ENCODE measurements at places on chromosomes 16 and 17.

DNA sequence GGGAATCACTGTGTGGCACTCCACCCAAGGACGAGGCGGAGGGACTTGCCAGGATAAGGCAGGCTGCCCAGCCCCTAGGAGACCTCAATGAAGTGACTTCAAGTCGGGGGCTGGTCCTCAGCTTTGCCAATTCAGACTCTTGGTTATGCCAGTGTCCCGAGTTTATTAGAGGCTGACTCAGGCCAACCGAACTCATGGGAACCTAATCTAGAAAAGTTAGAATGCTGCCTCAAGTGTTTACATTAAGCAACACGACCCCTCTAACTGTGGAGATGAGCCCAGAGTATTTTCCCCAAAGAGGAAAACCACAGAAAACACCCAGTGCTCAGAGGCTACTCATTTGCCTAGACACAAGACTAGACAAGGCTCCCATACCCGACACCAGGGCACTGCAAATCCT lies 1.1 kb upstream of the TEKT3 start:
- no peak for DNase-seq

GRCh38 chr16:13120557-13120956 lies 219.2 kb downstream of the SHISA9 start:
- DNase-seq = no peak

GRCh38 chr17:78716814-78717393 lies 65.2 kb downstream of the CYTH1 start:
- DNase-seq = no peak

DNA sequence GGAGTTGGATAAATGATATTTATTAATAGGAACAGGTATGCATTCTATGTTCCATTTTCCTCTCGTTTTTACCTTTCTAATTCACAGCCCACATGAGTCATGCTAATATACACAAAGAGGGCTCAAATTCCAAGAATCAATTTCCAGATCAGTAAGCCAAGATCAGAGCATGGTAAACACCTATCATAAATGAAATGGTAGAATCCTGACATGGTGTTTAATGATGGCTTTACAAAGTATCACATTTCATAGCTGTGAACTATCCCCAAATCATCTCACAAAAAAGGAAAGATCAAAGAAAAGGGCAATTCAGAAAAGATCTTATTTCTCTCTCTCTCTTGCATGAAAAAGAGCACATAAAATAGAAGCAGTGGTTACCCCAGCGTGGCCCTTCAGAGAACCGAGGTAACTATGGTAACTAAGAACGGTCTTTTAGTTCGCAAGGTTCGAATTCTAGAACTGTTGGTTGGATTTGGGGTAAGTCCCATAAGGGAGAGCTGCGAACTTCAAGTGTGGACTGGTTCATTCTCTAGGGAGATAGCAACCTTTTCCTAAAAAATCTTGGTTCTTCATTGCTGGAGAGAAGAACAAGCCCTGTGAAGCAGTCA lies 73.0 kb downstream of the MARCHF10 start:
- DNase-seq = no peak

DNA sequence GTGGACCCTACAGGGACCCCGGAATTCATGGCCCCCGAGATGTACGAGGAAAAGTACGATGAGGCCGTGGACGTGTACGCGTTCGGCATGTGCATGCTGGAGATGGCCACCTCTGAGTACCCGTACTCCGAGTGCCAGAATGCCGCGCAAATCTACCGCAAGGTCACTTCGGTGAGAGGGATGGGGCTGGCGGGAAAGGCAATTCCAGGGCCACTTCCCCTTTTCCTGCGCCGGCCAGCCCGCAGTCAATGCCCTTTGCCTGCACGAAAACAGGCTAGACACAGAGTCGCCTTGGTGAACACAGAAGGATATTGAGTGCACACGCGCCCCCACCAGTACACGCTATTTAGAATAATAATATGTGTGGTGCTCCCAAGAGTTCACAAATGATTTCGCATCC lies 4.0 kb downstream of the WNK4 start:
- DNase-seq = no peak

- DNase-seq = no peak
Measured at GRCh38 chr17:48555258-48556228, 10.6 kb upstream of the HOXB2 start.

- DNase-seq = no peak
Measured at GRCh38 chr17:78045316-78045715, 83.2 kb downstream of the TMC6 start.

DNA sequence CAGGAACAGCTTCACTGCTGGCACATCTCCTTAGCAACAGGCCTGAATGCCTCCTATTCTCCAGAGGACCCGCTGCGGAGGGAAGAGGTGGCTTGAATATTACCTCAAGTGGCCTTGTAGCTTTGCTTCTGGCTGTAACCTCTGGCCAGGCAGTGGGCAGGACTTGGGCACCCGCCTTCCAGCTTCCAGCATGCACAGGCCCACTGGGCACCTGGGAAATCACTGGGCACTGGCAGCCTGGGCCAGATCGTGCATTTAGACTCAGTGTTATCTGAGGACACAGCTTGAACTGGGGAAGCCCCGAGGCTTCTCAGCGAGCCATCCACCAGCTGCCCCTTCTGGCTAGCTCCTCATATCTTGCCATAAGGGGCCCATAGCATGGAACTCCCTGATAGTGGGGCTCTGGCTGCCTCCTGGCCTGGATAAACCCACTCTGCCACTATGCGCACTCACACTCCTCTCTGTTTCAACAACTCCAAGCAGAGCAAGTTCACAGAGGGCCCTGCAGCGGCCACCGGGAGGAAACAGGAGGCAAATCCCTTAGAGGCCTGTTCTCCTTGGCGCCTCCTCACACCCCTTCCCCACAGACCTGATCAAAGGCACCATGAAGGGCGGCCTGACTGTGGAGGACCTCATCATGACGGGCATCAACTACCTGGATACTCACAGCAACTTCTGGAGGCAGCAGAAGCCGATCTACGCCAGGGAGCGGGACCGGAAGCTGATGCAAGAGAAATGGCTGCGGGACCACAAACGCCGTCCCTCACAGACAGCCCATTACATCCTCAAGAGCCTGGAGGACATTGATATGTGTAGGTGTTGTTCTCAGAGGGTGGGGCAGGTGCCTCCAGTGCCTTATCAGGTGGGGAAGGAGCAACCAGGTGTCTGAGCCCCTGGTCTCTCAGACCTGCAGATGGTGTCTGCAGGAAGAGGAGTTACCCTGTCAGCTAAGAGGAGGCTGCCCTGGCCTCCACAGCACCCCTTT lies 7.8 kb downstream of the ODAD4 start:
- DNase-seq = no peak

DNA sequence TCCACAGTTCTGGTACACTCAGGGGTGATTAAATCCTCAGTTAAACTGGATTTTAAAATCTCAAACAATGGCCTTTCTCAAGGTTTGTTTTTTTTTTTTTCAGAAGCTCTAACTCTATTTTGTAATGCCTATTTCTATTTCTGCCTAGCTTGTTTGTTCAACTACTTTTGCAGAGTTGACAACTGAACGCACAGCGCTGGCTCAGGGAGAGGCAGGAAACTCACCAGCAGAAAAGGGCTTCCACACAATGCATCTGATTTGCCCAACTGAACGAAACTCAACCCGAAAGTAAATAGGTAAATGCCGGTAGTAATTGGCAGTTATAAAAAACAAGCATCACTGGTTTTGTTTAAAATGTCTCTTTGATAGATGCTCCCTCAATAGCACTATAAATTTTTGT lies 52.7 kb upstream of the CNEP1R1 start:
- no peak for DNase-seq

DNA sequence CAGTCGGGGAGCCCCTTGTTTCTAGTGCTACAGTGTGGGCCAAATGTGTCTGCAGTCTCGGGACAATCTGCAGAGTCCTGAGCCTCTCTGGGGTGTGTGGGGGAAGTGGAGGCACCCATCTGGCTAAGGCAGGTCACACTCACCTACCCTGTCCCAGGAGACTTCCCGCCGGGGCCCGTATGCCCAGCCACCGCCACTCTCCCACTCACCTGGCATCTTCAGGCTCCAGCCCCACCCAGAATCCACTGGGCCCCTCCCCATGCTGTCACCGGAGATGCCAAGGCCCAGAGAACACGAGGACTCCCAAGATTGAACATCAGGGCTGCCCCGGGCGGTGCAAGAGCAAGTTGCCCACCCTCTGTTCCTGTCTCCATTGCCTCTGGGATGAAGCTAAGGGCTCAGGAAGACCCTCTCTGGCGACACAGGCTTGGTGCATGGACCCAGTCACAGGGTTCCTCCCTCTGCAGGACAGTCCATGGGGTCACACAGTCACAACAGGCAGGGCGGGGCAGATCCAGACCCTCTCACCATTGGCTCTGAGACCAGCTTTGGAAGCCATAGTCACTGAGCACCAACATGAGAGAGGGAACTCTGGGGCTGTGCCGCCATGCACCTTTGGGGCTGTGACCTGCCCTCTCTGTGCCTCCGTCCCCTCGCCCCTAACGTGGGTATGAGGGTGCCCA lies 38.1 kb downstream of the SREBF1 start:
- DNase-seq = no peak

- no peak for DNase-seq
Measured at GRCh38 chr17:55524440-55525220, 13.4 kb upstream of the SMIM36 start.

GRCh38 chr17:78824240-78824639 lies 16.4 kb downstream of the USP36 start:
- no peak for DNase-seq

- DNase-seq = no peak
Measured at GRCh38 chr17:632560-632959, 82.1 kb downstream of the VPS53 start.

All from GM12891 (cell line).